Fibroblast of lung (primary cell): ENCODE measurements at places on chromosomes 1 and 21. TPM values are rescaled to one million over a fixed set of nuclear protein-coding genes. Genes with fewer than 3 reads are reported as not detected.

- H3K27me3 ChIP-seq = no peaks in the 10 kb centered on the region
- H3K4me3 ChIP-seq = no peak overlapping the region
- no peak overlapping the region for H3K27ac ChIP-seq
- no peaks in the 10 kb centered on the region for H3K36me3 ChIP-seq
- H3K4me1 ChIP-seq = no peaks in the 10 kb centered on the region
- no peak for DNase-seq
Observed at GRCh38 chr1:844472-845026, 79.2 kb upstream of the SAMD11 start.

- peak; percentile 62 for DNase-seq
- H3K27ac ChIP-seq = no peak overlapping the region
- H3K4me3 ChIP-seq = no peak overlapping the region
- H3K4me1 ChIP-seq = peaks cover 8% of the 10 kb centered on the region
Observed at GRCh38 chr1:68321084-68321685, 88.9 kb upstream of the WLS start.

GRCh38 chr21:38797470-38797869 lies 8.3 kb upstream of the ETS2 start:
- no peaks in the 10 kb centered on the region for H3K4me1 ChIP-seq
- H3K4me3 ChIP-seq = no peak overlapping the region
- H3K36me3 ChIP-seq = no peaks in the 10 kb centered on the region
- no peaks in the 10 kb centered on the region for H3K27me3 ChIP-seq
- no peak overlapping the region for H3K27ac ChIP-seq

- DNase-seq = peak; percentile 54
- H3K4me1 ChIP-seq = peaks cover 3% of the 10 kb centered on the region
- no peak overlapping the region for H3K4me3 ChIP-seq
- H3K27ac ChIP-seq = peak overlapping the region; percentile 47
Observed at GRCh38 chr1:9233241-9233941, 1.2 kb upstream of the H6PD start.

MRPS15 gene
- total RNA-seq = 75.0 and 75.5 TPM in 2 replicates

GRCh38 chr1:39509360-39510009 lies 18.0 kb downstream of the BMP8A start:
- H3K4me1 ChIP-seq = peaks cover 3% of the 10 kb centered on the region
- H3K27ac ChIP-seq = peak overlapping the region; percentile 16
- no peak overlapping the region for H3K4me3 ChIP-seq
- H3K27me3 ChIP-seq = no peaks in the 10 kb centered on the region

- no peaks in the 10 kb centered on the region for H3K27me3 ChIP-seq
- H3K27ac ChIP-seq = no peak overlapping the region
- H3K36me3 ChIP-seq = no peaks in the 10 kb centered on the region
- H3K4me3 ChIP-seq = no peak overlapping the region
- DNase-seq = no peak
- H3K4me1 ChIP-seq = no peaks in the 10 kb centered on the region
Observed at GRCh38 chr1:178418284-178418955, 78.3 kb downstream of the CLEC20A start.

- H3K4me3 ChIP-seq = no peak overlapping the region
- peaks cover 6% of the 10 kb centered on the region for H3K4me1 ChIP-seq
- DNase-seq = peak; percentile 77
- H3K27ac ChIP-seq = no peak overlapping the region
- H3K36me3 ChIP-seq = no peaks in the 10 kb centered on the region
- no peaks in the 10 kb centered on the region for H3K27me3 ChIP-seq
Observed at GRCh38 chr1:214843281-214843680, 239.3 kb upstream of the KCNK2 start.

TM2D1 gene
- 55.7 and 58.6 TPM in 2 replicates for total RNA-seq

DNA sequence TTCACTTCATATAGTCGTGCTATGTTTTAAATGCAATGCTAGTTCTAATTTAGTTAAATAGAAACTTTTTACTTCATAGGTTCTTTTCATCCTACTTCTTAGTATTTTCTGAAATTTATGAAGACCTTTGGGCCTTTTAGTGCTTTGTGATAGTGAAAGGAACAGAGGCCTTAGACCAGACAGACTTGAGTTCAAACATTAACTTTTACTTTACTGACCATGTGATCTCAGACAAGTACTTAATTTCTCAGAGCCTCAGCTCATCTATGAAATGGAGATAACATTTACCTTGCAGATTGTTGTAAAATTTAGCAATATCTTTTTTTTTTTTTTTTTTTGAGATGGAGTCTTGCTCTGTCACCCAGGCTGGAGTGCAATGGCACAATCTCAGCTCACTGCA lies 57.5 kb downstream of the AK5 start:
- H3K4me3 ChIP-seq = no peak overlapping the region
- DNase-seq = no peak
- no peaks in the 10 kb centered on the region for H3K4me1 ChIP-seq
- no peak overlapping the region for H3K27ac ChIP-seq

- no peaks in the 10 kb centered on the region for H3K27me3 ChIP-seq
- H3K36me3 ChIP-seq = no peaks in the 10 kb centered on the region
- no peak overlapping the region for H3K4me3 ChIP-seq
- DNase-seq = no peak
- H3K27ac ChIP-seq = no peak overlapping the region
- H3K4me1 ChIP-seq = no peaks in the 10 kb centered on the region
Observed at GRCh38 chr1:71030026-71030425, 17.6 kb downstream of the PTGER3 start.

DNA sequence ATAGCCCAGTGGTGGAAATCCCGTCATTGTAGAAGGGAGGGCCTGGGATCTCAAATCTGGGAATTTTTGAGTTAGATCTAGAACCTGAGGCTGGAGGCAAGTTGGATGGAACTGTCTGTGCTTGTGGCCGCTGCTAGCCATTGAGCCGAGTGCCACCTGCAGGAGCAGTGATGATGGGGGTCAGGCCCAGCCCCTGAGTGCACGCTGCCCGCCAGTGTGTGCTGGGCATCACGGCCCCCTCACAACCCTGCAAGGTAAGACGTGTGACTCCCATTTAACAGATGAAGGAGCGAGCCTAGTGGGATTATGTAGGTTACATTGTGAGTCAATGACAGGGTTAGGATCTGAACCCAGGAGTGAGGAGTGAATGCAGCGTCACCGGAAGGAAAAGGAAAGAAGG lies 407.2 kb downstream of the CAMTA1 start:
- H3K27me3 ChIP-seq = no peaks in the 10 kb centered on the region
- H3K36me3 ChIP-seq = no peaks in the 10 kb centered on the region
- no peak overlapping the region for H3K4me3 ChIP-seq
- no peaks in the 10 kb centered on the region for H3K4me1 ChIP-seq

SPRR2E gene
- not detected in 2 replicates for total RNA-seq

- no peaks in the 10 kb centered on the region for H3K36me3 ChIP-seq
- peaks cover 4% of the 10 kb centered on the region for H3K4me1 ChIP-seq
Observed at GRCh38 chr1:35657851-35658250, 16.5 kb upstream of the PSMB2 start.

- no peaks in the 10 kb centered on the region for H3K36me3 ChIP-seq
- no peaks in the 10 kb centered on the region for H3K27me3 ChIP-seq
- H3K4me3 ChIP-seq = no peak overlapping the region
- no peak for DNase-seq
Observed at GRCh38 chr1:96515925-96516324, 205.7 kb upstream of the PTBP2 start.

LIN28A gene
- total RNA-seq = not detected in 2 replicates

DNA sequence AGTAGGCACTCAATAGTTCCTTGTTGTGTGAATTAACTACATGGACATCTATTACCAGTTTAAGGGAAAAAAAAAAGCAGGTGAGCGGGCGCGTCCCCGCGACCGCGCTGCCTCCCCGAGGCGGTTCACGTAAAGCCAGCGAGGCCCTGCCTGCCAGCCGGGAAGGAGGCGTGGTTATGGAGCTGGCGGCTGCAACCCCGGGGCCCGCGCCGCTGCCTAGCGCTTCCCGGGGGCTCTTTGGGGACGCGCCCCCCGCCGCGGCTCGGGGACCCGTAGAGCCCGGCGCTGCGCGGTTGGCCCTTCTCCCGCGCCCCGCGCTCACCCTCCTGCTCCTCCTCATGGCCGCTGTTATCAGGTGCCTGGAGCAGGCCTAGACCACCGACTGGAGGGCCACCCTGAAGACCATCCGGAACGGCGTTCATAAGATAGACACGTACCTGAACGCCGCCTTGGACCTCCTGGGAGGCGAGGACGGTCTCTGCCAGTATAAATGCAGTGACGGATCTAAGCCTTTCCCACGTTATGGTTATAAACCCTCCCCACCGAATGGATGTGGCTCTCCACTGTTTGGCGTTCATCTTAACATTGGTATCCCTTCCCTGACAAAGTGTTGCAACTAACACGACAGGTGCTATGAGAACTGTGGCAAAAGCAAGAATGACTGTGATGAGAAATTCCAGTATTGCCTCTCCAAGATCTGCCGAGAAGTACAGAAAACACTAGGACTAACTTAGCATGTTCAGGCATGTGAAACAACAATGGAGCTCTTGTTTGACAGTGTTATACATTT lies 2.6 kb upstream of the CC2D1B start:
- peak; percentile 46 for DNase-seq
- H3K36me3 ChIP-seq = no peaks in the 10 kb centered on the region
- no peaks in the 10 kb centered on the region for H3K27me3 ChIP-seq
- no peak overlapping the region for H3K27ac ChIP-seq

DNA sequence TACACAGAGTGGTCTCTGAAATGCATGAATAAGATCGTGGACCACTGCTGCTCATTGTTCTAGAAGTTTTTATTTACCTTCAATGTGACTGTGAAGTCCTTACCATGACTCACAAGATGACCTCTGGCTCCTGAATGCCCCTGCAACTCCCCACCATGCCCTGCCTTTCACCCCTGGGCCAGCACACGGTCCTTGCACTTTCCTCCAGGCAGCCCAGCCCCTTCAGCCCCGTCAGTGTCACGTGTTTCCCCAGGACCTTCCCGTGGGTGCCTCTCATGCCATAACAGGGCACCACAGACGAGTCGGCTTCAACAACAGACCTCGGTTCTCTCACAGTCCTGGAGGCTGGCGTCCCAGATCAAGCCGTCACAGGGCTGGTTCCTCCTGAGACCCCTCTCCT lies 62.1 kb downstream of the B3GALT5 start:
- H3K27me3 ChIP-seq = no peaks in the 10 kb centered on the region
- DNase-seq = no peak
- H3K27ac ChIP-seq = no peak overlapping the region
- H3K4me3 ChIP-seq = no peak overlapping the region
- no peaks in the 10 kb centered on the region for H3K36me3 ChIP-seq

DNA sequence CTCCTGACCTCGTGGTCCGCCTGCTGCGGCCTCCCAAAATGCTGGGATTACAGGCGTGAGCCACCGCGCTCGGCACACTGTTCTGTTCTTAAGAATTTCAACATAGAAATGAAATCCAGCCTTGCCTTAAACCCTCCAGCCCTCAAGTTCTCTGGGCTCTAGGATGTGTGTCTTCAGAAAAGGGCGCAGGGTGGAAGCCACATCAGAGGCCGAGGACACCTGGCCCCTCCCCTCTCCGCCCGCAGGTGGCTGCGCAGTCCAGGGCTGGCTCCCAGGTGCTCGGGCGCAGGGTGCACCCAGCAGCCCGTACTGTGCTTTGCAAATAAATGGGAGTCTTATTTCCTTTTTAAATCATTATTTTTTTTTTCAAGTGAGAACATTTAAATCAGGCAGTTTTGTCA lies 2.0 kb upstream of the C1orf174 start:
- no peak for DNase-seq
- no peak overlapping the region for H3K4me3 ChIP-seq
- H3K36me3 ChIP-seq = no peaks in the 10 kb centered on the region
- no peaks in the 10 kb centered on the region for H3K27me3 ChIP-seq
- H3K27ac ChIP-seq = no peak overlapping the region

KRTAP19-3 gene
- total RNA-seq = not detected in 2 replicates

GRCh38 chr1:77322061-77322900 lies 40.5 kb downstream of the AK5 start:
- no peaks in the 10 kb centered on the region for H3K36me3 ChIP-seq
- H3K4me3 ChIP-seq = no peak overlapping the region
- peaks cover 13% of the 10 kb centered on the region for H3K4me1 ChIP-seq
- H3K27me3 ChIP-seq = no peaks in the 10 kb centered on the region

LCE1E gene
- total RNA-seq = not detected in 2 replicates

DNA sequence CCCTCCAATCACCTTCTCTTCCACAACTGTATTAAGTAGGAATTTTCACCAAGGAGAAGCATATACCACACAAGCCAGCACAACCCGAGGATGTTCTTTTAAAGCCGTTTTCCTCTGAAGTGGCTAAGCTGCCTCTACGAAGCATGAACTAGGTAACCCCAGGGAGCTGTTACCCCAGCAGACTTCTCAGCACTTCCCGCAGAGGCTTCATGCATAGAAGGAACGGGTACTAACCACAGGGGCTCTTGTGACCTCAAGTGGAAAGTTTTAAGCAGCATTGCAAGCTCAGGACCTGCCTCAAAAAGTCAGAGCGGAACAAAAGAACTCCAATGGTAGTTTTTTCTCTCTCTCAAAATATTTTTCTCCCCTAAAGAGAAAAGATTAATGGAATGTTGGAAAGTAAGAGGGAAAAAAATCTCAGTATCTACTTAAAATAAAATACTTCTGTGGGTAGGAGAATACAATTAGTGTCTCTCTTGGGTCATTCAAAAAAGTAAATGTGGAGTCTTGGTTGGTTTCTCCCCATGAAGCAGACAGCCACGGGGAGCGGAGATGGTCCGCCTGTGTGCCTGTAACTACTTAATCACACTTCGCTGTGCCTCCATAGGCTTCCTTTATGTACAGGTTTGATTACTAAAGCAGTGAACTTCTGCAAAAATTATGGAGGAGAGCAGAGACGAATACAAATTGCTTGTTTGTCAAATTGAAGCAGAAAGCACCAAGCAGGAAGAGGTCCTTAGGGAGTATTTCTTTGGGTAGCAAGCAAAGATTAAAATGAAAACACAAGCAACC lies 40.9 kb downstream of the STX6 start:
- H3K4me1 ChIP-seq = no peaks in the 10 kb centered on the region
- H3K27me3 ChIP-seq = no peaks in the 10 kb centered on the region
- no peak for DNase-seq
- H3K4me3 ChIP-seq = no peak overlapping the region

MASP2 gene
- not detected in 2 replicates for total RNA-seq

- no peaks in the 10 kb centered on the region for H3K27me3 ChIP-seq
- no peak overlapping the region for H3K27ac ChIP-seq
- no peaks in the 10 kb centered on the region for H3K36me3 ChIP-seq
- DNase-seq = no peak
Observed at GRCh38 chr1:96073100-96073499, 648.5 kb upstream of the PTBP2 start.

DNA sequence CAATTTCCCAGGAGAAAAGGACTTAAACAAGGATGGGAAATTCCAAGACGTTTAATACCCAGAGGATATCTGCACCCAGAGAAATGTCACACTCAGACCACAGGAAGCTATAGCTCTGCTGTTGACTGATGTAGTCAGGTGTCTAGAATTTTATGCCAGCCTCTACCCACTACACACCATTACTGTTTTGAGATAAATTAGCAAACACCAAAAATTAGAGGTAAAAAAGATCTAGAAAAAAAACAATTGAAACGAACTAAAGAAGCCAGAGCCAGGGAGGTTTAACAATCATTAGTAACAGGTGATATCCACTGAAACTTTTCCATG lies 519.9 kb downstream of the SMYD3 start:
- no peak overlapping the region for H3K27ac ChIP-seq
- H3K27me3 ChIP-seq = no peaks in the 10 kb centered on the region
- H3K36me3 ChIP-seq = no peaks in the 10 kb centered on the region
- H3K4me3 ChIP-seq = no peak overlapping the region

SMG5 gene
- 47.3 and 65.9 TPM in 2 replicates for total RNA-seq
